ENCODE measurements at places on chromosomes 1 and 21.

- DNase-seq = no peak
These were observed 72.6 kb upstream of the ROR1 start for GRCh38 chr1:63701187-63701586.

DNA sequence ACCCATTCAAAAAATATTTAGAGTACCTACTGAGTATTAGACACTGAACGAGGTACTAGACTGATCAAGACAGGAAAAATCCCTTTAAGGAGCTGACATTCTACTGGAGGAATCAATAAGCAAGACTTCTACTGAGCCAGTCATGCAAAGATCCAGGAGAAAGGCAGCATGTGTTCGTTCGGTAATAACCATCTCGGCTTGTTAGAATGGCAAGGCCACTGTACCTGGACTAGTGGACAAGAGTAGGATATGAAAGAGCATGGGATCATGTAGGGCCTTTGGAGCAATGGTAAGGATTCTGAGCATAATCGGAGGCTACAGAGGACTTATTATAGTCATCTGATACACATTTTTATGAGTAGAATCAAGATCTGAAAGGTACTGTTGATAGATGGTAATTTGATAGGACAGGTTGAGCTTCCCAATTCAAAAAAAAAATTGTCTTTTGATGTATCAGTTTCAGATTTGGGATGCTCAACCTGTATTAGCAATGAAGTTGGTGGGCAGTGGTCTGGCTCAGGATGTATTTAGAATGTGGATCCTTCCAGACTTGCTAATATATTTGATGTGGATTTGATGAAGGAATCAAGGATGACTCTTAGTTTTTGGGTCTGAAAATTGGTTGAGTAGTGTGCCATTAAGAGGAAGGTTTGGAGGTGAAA, 2.3 kb downstream of the COX20 start:
- DNase-seq = no peak

- no peak for DNase-seq
These were observed 2.1 kb upstream of the ZC3H12A start for GRCh38 chr1:37472281-37472680.

DNA sequence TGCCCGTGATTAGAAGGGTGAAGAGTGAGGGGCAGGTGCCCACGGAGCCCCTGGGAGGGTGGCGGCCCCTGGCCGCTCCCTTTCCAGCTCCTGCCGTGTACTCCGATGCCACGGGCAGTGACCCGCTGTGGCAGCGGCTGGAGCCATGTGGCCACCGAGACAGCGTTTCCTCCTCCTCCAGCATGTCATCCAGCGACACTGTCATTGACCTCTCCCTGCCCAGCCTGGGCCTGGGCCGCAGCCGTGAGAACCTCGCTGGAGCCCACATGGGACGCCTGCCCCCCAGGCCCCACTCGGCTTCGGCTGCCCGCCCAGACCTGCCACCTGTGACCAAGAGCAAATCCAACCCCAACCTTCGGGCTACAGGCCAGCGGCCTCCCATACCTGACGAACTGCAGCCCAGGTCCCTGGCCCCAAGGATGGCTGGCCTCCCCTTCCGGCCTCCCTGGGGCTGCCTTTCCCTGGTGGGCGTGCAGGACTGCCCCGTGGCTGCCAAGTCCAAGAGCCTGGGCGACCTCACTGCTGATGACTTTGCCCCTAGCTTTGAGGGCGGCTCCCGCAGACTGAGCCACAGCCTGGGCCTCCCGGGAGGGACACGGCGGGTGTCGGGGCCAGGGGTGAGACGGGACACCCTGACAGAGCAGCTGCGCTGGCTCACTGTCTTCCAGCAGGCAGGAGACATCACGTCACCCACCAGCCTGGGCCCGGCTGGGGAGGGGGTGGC, 22.0 kb downstream of the PANK4 start:
- no peak for DNase-seq

GRCh38 chr1:203669739-203670138, 43.1 kb downstream of the ATP2B4 start:
- DNase-seq = no peak

DNA sequence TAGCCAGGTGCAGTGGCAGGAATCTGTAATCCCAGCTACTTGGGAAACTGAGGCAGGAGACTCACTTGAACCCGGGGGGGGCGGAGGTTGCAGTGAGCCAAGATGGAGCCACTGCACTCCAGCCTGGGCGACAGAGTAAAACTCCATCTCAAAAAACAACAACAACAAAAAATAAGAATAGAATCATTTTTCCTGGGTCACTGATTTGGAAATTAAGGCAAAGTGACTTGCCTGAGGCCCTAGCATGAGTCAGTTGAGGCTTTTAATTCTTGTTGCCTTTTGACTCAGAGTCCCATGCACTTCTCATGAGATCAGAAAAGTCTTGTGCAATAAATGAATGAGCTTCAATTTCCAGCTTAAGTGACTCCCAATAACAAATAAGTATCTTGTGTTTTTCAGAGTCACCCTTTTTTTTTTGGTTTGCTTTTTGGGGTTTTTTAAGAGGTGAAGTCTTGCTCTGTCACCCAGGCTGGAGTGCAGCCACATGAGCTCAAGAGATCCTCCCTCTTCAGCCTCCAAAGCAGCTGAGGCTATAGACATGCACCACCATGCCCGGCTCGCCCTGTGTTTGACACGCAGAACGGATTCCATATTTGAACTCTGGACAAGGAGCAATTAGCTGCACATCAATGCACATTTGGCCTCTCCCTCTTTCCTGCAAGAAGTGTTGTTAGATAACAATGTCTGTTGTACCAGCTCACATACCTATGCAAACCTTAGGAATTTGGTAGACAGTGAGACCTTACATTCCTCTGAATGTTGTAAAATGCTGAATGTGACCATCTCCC, 3.4 kb upstream of the PLEKHM2 start:
- peak; percentile 37 for DNase-seq

DNA sequence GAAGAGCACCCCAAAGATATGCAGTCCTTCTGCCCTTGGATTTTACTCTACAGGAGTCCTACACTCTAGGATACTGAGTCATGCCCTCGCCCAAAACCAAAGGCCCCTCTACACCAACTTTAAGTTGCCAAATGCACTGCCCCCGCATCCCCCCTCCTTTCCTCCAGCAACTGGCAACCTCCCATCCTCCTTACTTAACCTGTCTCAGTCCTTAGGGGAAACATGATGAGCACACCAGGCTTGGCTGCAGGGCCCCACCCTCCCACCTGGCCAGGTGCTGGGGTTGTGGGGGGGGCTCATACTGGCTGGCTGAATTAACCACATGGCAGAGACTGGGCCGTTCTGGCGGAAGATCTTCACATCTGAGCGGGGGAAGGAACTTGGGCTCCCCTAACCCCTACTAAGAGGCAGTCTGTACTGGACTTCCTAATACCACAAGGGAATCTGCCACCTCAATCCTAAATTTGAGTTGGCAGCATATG, 1.2 kb downstream of the HDGF start:
- DNase-seq = peak; percentile 50

- DNase-seq = no peak
These were observed 74.0 kb downstream of the ATP5PO start for GRCh38 chr21:33841561-33841960.

- no peak for DNase-seq
These were observed 53.6 kb downstream of the MAB21L3 start for GRCh38 chr1:116164604-116165368.

GRCh38 chr1:84753516-84754385, 63.5 kb upstream of the SSX2IP start:
- peak; percentile 80 for DNase-seq

DNA sequence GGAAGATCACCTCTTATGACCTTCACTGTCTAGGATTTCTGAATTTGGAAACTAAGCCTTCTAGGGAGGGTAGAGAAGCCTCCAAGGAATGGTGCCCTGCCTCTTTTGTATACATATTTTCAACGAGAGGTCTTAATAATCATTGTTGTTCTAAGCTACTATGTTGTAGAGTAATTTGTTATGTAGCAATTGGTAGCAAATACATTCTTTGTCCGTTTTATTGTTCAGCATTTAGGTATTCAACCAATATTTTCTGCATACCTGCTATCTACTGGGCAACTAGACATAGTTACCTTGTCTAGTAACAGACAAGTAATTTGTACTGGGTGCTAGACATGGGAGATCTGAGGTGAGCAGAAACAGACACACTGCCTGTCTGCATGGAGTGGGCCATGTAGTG, 20.8 kb upstream of the NCF2 start:
- DNase-seq = no peak

DNA sequence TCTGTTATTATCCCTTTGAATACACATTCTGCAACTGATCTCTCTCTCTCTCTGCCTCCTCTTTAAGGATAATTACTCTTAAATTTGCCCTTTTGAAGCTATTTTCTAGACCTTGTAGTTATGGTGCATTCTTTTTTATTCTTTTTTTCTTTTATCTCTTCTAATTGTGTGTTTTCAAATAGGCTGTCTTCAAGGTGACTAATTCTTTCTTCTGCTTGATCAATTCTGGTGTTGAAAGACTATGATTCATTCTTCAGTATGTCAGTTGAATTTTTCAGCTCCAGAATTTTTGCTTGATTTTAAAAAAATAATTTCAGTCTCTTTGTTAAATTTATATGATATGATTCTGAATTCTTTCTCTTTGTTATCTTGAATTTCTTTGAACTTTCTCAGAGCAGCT, 95.6 kb upstream of the GPR52 start:
- no peak for DNase-seq

DNA sequence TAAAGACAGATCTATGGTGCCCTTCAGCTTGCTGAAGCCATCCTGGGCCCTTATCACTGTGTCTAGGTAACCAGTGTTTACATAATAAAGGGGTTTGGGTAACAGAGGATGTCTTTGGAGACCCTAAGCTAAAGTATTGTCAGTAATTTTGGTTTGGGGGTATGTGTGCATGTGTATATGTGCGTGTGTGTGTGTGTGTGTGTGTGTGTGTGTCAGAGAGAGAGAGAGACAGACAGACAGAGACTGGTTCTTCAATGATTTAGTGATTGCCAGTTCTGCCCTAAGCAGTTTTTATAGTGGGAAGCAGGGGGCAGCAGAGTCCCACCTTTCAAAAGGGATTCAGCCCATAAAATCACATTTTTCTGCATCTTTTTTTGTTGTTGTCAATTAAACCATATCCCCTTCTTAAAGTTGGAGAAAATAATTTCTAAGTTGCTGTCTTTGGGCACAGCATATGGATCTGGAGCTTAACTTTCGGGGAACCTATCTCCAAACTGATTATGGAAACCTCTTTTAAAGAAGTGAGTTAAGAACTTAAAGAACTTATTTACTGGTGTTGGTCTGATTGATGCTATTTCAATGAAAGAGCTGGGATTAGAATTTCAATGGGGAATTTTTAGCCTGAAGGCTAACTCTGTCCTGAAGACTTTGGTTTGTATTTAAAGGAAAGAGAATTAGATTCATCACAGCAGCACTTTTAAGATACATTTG, 51.1 kb downstream of the ZNF326 start:
- DNase-seq = peak; percentile 19

GRCh38 chr1:118303534-118303933, 118.5 kb upstream of the SPAG17 start:
- DNase-seq = no peak

DNA sequence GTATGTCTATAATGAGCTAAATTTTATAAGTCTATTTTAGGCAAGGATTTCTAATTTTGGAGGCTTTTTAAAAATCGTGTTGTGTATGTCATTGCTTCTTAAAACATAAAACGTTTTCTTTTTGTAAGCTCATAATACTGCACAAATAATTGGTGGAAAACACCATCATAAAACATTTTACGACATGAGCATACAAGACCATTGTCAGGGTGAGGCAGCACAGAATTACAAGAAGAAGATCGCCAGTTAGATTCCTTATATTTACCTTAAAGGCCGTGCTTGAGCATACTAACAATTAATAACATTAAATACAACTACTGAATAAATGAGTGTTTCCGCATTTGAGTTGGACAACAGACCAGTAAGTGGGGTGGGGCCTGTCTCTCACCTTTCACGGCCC, 19.1 kb upstream of the LMX1A start:
- DNase-seq = no peak

GRCh38 chr1:160108888-160109662, 6.5 kb upstream of the ATP1A2 start:
- DNase-seq = peak; percentile 56

DNA sequence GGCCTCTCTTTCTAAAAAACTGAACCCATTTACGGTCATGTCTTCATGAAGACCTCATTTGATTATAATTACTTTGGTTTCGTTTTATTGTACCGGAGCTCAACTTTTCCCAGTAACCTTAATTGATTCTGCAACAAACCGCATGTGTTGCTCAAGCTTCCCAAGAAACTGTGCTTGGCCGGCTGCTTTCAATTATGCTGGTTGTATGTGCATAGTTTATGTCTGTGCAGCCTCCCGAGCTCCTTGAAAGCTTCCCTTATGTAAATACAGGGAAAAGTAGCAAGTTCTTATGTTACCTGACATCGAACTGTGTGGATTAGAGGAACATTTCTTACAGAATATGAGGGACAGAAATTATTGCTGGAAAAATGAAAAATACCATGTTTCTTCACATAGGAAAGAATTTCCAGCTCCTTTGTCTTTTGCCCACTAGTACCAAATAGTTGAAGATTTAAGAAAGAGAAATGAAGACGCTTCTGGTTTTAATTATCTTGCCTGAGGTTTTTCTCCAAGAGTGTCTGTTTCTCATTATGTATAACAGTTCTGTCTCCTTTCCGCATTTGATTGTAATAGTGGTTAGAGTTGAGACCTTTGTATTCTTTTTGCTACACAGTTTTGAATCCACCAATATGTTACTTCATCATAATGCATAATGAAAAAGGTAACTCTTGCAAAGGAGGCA, 2.1 kb downstream of the VCAM1 start:
- no peak for DNase-seq

GRCh38 chr1:178093951-178094738, at the start of gene RASAL2:
Gene RASAL2 (plus strand): TSS chr1:178094104. CDS start chr1:178094493, 389 bp downstream.
- DNase-seq = peak; percentile 2

- DNase-seq = peak; percentile 35
These were observed 34.1 kb downstream of the TMCO4 start for GRCh38 chr1:19765623-19766022.

DNA sequence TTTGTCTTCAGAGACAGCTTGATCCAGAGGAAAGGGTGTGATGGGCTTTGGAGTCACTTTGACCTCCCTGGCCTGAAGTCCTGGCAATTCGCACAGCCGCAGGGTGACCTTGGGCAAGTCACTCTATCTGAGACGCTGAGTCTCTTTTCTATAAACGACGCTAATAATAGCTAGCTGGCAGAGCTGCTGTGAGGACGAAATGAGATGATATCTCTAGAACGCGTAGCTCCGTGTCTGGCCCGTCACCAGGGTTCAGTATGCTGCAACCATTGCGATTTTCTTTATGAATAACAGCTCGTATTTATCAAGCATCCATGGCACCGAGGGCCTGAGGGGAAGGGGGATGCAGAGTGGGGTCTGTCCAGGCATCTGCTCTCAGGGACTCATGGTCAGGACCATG, 58.7 kb downstream of the IGSF21 start:
- no peak for DNase-seq

GRCh38 chr1:205315008-205315618, 6.4 kb downstream of the NUAK2 start:
- DNase-seq = no peak

- DNase-seq = no peak
These were observed 149.5 kb downstream of the TTLL7 start for GRCh38 chr1:83849191-83850061.

- no peak for DNase-seq
These were observed 14.3 kb upstream of the NASP start for GRCh38 chr1:45569571-45569961.
